ACHN (cell line): ENCODE measurements at places on chromosomes 11 and 22.

DNA sequence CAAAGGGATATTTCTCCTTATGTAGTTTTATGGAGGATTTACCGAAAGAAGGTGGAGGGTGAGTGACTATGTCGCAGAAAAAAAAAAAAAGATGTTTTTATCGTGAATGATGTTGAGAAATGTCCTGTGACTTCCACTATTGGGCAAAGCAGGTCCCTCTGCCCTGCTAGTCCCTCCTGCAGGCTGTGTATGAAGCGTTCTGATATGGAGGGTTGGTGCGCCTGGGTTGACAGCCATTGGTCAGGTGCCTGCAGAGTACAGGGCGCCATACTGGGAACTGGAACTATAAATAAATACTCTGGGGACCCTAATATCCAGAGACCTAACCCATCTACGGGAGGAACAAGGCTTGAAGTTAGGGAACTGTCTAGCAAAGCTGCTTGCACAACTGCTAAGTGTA, 1.5 kb downstream of the IL17RA start:
- no peak for DNase-seq

GRCh38 chr11:113435190-113435968, 39.8 kb downstream of the DRD2 start:
- no peak for DNase-seq

- DNase-seq = no peak
Measured at GRCh38 chr11:44750551-44751465, 24.0 kb downstream of the TSPAN18 start.

GRCh38 chr11:1205121-1205986, 17.5 kb upstream of the MUC5B start:
- DNase-seq = no peak
